M059J (cell line): ENCODE measurements at places on chromosomes 5 and 9. TPM values are rescaled to one million over a fixed set of nuclear protein-coding genes. Genes with fewer than 3 reads are reported as not detected.

Gene GGTA1
- total RNA-seq, result not detected in 2 replicates

Gene TRIP13
- 44.5 and 62.9 TPM in 2 replicates for total RNA-seq

Gene AUH
- 9.7 and 16.6 TPM in 2 replicates for total RNA-seq

Gene TRIM14
- 59.0 and 78.0 TPM in 2 replicates for total RNA-seq

Gene CSF2
- total RNA-seq, result 6.3 and 16.8 TPM in 2 replicates

Gene TCERG1
- total RNA-seq, result 35.4 and 43.4 TPM in 2 replicates

Gene SLC46A2
- total RNA-seq, result not detected in 2 replicates

Gene BTNL8
- total RNA-seq, result not detected in 2 replicates

Gene CLIC3
- total RNA-seq, result 11.0 and 18.9 TPM in 2 replicates

DNA sequence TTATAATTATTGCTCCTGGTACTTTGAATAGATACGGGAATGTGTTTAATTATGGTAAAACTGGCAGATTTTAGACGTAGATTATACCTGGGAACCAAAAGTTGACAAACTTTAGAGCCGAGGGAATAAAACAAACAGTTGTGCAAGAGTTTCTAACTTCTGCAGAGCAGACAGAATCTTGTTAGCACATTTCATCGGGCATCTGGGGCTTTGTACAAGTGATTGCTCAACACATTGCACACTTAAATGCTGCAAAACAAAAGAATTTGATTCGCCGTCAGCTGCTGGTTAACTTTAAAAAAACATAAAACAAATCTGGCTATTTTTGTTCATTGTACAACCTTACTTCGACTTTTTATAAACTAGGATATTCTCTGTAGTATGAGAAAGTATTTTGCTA, 398.1 kb downstream of the MAN2A1 start:
- no peak for DNase-seq

- DNase-seq, result no peak
Measured at GRCh38 chr5:57738301-57738700, 255.7 kb upstream of the ACTBL2 start.

GRCh38 chr9:105475302-105475701, 27.5 kb downstream of the FSD1L start:
- peak; percentile 41 for DNase-seq

DNA sequence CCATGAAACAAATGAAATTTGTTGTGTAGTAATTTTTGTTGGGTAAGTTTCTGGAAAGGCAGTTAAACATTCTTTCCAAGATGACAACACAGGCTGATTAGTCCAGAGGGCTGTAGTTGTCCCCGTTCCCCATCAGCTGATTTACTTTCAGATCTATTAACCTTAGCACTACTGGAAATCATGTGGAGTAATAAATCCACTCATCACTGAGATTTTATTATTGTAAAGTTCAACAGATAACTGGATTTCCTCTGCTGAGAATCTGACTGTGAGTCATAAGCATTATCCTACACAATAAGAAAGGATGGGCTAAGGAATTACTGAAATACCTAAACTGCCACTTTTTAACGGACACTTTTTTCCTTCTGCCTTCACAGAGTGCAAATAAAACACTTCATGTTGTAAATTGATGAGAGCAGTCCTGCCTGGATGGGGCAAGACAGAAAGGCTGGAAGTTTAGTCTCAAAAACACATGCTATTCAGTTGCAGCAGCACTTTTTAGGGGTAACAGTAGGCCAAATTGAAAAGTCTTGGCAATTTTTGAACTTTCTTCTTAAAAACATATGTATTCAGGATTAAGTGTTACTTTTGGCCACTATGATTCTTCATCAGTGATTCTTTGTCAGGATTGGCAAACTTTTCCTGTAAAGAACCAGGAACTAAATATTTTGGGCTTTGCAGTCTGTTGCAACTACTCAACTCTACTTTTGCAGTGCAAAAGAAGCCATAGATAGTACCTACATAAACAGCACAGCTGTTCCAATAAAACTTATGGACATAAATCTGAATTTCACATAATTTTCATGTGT, 7.0 kb downstream of the STOM start:
- peak; percentile 75 for DNase-seq

DNA sequence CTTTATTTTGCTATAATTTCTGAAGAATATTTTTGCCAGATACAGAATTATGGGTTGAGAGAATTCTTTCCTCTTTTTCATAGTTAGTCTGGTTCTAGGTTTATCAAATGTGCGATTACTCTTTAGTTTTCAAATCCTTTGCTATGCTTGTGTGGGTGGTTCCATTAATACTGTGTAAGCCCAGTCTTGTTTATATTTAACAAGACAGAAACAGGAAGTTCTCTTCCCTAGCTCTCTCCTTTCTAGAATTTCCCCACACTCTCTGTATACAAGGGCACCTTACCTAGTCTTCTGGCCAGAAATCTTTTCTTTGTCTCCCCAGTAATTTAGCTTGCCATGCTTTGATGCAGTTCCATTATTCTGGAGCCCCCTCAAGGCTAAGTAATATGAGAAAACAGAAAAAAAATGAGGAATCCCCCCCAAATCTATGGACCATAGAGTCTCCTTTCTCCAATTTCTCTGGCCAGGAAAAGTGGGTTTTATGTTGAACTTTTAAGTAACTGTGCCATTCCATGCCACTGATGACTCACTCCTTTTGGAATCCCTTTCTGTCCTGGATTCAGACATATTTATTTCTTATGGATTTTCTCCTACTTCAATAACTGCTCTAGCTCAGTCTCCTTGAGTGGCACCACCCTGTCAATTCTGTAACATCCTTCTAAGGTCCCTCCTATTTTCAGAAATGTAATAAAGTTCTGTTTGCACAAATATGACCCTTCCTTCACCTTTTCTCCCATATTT, 1714.1 kb downstream of the EFNA5 start:
- DNase-seq, result peak; percentile 22

DNA sequence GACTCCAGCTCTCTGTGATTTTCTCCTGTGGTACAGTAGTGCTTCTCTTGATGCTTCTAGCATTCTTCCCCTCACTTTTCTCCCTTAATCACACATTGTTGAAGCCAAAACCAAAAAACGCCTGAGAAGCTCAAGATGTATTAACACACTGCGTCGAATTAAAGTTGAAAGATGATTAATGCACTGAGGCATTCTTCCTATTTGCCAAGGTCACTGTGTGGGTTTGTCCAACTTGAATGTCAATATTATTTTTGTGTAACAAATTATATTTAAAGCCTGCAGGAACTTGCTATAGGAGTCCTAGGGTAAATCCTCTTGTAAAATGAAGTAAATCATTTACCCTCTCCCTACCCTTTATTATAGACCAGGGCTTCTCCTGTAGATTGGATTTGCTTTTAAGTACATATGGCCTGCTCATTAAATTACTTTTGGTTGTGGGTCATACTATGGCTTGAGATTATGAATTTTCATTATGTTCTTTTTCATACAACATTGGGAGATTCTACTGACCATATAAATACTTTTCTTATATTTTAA, 68.1 kb downstream of the GDA start:
- DNase-seq, result no peak

GRCh38 chr5:16702964-16703363, 86.2 kb upstream of the RETREG1 start:
- DNase-seq, result no peak

DNA sequence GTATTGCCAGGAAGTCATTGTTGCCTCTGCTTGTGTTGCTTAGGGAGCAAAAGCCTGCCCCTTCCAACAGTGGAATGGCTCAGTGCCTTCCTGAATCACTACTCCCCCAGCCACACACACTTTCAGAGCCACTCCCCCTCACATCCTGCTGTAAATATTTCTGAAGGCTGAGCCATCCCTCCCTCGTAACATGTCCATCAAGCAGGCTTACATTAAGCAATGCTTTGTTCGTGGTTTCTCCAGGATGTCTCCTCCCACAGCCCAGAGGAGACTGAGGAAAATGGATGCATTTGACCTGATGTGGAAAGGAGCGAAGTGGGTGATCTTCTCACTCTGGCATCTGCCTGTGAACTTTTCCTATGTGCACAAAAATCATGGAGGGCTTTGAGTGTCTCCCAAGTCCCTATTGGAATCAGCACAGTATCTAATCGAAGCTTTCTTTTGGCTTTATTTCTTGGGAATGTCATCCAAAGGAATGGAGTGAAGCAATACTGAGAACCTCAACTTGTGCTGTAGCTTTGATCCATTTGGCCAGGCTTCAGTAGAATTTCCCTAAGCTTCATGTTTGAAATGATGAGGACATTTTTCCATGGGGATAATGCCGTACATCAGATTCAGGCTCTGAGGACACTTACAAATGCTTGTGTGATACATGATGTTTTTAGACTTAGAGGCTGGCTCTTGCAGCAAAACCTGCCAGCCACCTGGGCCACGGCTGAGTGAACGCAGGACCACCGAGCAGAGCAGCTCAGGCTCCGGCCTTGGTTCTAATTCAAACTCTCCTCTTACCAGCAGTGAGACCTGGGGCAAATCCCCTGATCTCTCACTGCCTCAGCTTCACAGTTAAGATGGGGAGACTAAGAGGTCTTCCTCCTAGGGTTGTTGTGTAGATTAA, 389.1 kb downstream of the ENC1 start:
- DNase-seq, result peak; percentile 96

- peak; percentile 71 for DNase-seq
Measured at GRCh38 chr9:87109231-87109631, 161.9 kb upstream of the GAS1 start.

DNA sequence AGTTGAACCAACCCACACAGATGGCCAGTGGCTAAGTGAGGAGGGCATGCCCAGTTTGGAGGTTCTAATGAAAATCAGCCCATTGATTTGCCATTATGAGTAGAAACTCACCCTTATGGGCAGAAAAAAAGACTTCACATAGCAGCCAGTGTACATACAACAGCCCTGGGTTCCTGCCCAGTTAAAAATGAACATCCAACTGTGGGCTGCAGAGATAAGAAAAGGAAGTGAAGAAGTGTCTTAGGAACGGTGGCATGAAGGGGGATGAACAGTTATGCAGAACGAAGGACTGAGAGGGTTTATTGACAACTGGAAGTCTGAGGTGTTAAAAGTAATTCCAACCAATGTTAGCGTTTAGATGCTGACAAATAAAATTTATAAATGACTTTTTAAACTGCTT, 118.4 kb downstream of the MARCHF3 start:
- no peak for DNase-seq

GRCh38 chr5:1723476-1723875, 76.2 kb downstream of the MRPL36 start:
- no peak for DNase-seq

GRCh38 chr9:122789256-122790046, 718 bp downstream of the OR5C1 start:
- DNase-seq, result no peak

- no peak for DNase-seq
Measured at GRCh38 chr9:20262611-20263010, 359.7 kb downstream of the MLLT3 start.

DNA sequence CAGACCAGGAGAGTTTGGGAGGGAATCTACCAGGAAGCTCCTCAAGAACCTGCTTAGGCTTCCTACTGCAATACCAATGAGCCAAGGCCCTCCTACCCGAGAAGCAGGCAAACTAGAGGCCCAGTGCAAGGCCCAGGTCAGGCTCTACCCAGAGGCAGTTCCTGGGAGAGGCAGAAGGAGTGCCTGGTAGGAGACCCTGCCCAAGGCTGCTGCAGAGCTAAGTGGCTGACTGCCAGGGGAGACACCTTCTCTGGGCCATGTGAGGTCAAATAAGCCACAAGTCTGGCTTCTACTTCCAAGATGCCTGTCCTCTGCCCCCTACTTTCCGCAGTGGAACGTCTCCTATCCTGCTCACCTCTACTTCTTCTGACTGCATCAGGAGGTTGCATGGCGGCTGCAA, 17.8 kb downstream of the ACSL6 start:
- DNase-seq, result no peak

- no peak for DNase-seq
Measured at GRCh38 chr9:114454652-114455051, 50.6 kb downstream of the WHRN start.

DNA sequence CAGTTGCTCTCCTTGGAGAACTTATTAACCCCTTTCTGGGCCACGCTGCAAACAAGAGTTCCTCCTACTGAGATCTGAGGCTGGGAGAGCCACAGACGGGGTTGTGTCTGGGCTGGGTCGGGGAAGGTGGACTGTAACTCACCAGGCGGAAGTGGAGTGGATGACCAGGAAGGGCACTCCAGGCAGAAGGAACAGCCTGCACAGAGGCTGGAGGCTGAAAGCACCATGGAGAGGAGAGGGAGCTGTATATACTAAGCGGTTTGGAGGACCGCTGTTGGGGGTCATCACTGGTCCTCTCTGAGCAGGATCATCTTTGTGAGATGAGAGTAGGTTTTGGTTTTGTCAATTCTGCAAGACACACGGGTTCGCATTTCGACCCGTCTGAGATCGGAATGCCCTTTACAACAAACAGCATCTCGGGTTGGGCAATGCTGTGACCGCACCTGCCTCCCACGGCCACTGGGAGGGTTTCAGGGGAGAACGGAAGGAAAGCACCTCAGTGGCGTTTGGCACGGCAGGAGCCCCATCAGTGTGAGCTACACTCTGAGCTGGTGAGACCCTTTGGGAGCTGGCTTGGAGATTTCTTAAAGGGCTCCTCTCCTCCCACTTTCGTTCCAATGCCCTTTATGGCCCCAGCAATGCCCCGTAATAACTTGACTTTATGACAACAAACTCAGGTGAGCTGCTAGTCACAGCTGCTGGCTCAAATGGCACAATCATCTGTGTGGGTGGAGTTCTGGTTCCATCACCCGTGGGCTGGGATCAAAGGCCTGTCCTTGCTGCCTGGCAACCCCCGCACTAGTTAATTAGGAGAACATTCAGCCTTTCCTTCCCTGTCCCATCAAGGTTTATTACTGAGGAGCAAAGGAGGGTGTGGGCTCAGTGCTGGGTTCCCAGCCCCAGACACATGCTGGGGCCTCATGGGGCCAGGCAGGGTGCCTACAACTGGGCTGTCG, 18.7 kb upstream of the NEURL1B start:
- DNase-seq, result no peak

DNA sequence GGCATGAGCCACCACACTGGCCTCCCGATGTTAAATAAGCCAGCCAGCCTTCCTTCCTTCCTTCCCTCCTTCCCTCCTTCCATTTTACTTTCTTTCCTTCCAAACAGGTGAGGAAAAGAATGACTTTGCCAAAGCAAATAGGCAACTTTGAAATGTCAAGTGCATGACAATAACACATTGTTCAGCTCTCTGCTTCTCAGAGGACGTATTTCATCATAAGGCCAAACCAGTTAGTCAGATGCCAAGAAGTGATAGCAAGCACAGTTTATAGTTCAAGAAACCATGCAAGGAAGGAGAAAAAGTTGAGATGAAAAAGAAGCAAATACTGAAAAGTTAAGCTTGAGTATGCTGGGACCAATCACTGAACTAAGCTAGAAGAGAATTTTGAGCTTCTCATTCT, 29.5 kb downstream of the POU4F3 start:
- DNase-seq, result peak; percentile 51

GRCh38 chr9:127133739-127134167, 11.3 kb upstream of the ANGPTL2 start:
- DNase-seq, result peak; percentile 72

GRCh38 chr9:20640331-20641187, 18.3 kb upstream of the MLLT3 start:
- DNase-seq, result peak; percentile 90
